ENCODE measurements at places on chromosomes 7 and 10.
A peak's percentile ranks its signal among the peaks of the same experiment; 100 is the strongest.

GRCh38 chr7:42167631-42168236 lies 69.3 kb downstream of the GLI3 start:
- DNase-seq, result peak; percentile 16
- H3K27me3 ChIP-seq, result no peaks in the 10 kb centered on the region
- no peaks in the 10 kb centered on the region for H3K36me3 ChIP-seq
- no peak overlapping the region for H3K4me3 ChIP-seq

- H3K4me1 ChIP-seq, result no peaks in the 10 kb centered on the region
- H3K27me3 ChIP-seq, result no peaks in the 10 kb centered on the region
- H3K27ac ChIP-seq, result no peak overlapping the region
- H3K36me3 ChIP-seq, result no peaks in the 10 kb centered on the region
- H3K4me3 ChIP-seq, result no peak overlapping the region
These were observed 787.4 kb upstream of the C7orf33 start for GRCh38 chr7:147803151-147803550.

DNA sequence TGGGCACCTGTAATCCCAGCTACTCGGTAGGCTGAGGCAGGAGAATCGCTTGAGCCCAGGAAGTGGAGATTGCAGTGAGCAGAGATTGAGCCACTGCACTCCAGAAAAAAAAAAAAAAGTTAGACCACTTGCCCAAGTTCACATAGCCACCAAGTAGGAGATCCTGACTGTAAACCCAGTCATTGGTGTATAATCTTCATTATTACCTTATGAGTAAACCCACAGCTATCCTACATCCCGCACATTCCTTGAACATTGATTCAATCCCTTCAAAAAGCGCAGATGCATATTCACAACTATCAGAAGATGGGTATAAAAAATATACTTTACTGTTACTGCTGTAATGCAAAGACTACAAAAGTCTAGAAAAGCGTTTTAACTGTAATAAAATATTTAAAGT lies 512.9 kb downstream of the SUGCT start:
- H3K27ac ChIP-seq, result no peak overlapping the region
- no peak for DNase-seq
- no peaks in the 10 kb centered on the region for H3K27me3 ChIP-seq
- H3K4me3 ChIP-seq, result no peak overlapping the region
- H3K36me3 ChIP-seq, result no peaks in the 10 kb centered on the region

DNA sequence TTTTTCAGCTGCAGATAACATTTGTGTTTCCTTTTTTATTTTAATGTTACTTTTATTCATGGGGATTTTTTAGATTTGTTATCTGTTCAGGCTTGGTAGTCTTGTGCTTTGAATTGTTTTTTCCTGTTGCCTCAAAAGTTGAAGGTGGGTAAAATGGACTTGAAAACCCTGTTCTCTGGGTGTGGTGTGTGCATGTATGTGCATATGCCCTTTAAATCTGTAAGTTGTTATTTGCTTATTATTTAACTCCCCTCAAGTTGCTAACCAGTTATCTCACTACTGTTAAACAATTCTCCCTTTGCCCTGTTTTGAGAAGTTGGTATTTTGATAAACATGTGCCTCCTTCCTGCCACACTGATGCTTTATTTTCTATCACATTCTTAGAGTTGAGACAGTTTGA lies 30.6 kb downstream of the TSPAN14 start:
- no peaks in the 10 kb centered on the region for H3K36me3 ChIP-seq
- no peaks in the 10 kb centered on the region for H3K4me1 ChIP-seq
- no peaks in the 10 kb centered on the region for H3K27me3 ChIP-seq
- H3K4me3 ChIP-seq, result no peak overlapping the region

- no peaks in the 10 kb centered on the region for H3K27me3 ChIP-seq
- no peak overlapping the region for H3K27ac ChIP-seq
- no peak for DNase-seq
- no peaks in the 10 kb centered on the region for H3K4me1 ChIP-seq
- H3K36me3 ChIP-seq, result no peaks in the 10 kb centered on the region
These were observed 88.0 kb upstream of the ADAM12 start for GRCh38 chr10:126476246-126476645.
